ENCODE measurements at places on chromosomes 7 and 10. TPM values are rescaled to one million over a fixed set of nuclear protein-coding genes. Genes with fewer than 3 reads are reported as not detected.

Gene ARHGEF35
- total RNA-seq, result 1.4 TPM

Gene MUC12
- total RNA-seq, result 10.4 TPM

Gene DMTF1
- 74.4 TPM for total RNA-seq

Gene THNSL1
- 8.9 TPM for total RNA-seq

Gene DDC
- total RNA-seq, result 0.48 TPM

Gene MRLN
- total RNA-seq, result not detected

Gene GIMAP5
- total RNA-seq, result not detected

Gene ZNF736
- not detected for total RNA-seq

Gene UTF1
- total RNA-seq, result 8.8 TPM

Gene PPP1R17
- total RNA-seq, result 2.3 TPM

Gene NPY4R2
- total RNA-seq, result not detected

Gene MEOX2
- total RNA-seq, result not detected

Gene DOCK4
- 16.1 TPM for total RNA-seq

Gene GNGT1
- total RNA-seq, result not detected

Gene GPR15LG
- total RNA-seq, result not detected

Gene HOXA2
- total RNA-seq, result not detected

Gene CCDC71L
- total RNA-seq, result 33.8 TPM

Gene RBP3
- not detected for total RNA-seq

Gene CLDN3
- 3.3 TPM for total RNA-seq

Gene HOXA10
- not detected for total RNA-seq

Measured in H7 (cell line).